ENCODE measurements at places on chromosomes 1 and 21.
A peak's percentile ranks its signal among the peaks of the same experiment; 100 is the strongest.

GRCh38 chr21:44487831-44488230, 32.5 kb downstream of the LRRC3 start:
- DNase-seq, result no peak

GRCh38 chr1:33222381-33222780, 33.9 kb upstream of the ZNF362 start:
- DNase-seq, result no peak

DNA sequence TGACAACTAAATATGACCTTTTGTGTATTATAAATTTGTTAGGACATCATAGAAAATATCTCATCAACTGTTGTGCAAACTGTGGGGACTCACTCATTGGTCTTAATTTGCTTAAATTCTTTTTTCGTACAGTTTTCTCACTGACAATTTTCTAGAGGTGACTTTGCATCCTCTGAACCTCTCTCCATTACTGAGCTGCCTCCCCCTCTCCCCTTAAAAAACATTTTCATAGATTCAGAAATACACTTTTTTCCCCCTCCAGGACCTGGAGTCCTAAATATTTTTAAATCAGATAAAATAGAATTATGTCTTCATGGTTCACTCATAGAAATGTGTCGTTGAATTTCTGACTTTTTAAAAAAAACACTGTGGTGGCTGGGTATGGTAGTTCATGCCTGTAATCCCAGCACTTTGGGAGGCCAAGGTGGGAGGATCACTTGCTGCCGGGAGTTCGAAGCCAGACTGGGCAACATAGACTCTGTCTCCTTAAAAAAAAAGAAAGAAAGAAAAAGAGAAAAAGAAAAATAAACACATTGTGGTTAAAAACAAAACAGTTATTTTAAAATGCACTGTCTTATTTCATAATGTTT, 1.5 kb downstream of the CNST start:
- no peak for DNase-seq

- no peak for DNase-seq
Observed at GRCh38 chr1:50829014-50829958, 130.8 kb downstream of the FAF1 start.

- DNase-seq, result no peak
Observed at GRCh38 chr1:236129306-236129705, 13.0 kb upstream of the GPR137B start.

DNA sequence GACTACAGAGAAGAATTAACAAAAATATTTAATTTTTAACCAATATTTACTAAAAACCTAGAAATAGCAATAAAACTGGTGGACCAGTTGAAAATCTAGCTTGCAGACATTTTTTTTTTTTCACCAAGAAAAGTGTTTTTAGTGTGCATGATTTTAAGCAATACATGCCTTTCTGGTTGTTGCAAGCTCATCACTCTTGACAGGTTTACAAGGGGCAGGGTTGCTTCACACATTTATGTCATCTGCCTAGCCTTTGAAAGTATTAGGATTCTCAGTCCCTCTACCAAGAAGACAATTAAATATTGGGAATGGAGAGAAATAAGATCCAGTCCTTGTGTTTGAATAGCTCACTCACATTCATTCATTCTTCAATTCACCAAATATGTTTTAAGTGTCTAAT, 53.8 kb upstream of the LYPLAL1 start:
- no peak for DNase-seq

DNA sequence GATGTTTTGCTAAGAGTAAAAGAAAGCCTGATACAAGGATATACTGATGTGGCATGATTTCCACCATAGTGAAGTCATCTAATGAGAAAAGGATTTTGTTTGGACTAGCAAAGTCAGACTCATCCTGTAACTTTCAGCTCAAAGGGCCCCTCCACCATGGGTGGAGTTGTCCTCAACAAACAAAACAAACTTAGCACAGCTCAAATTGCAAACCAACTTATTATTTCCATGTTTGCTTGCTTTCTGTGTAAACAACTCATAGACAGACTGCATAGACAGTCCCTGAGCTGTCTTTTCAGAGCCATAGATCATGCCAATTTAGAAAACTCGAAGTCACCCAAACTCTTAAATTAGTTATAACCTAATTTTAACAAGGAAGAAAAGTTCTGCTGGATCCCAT, 69.4 kb upstream of the VAV3 start:
- DNase-seq, result no peak

DNA sequence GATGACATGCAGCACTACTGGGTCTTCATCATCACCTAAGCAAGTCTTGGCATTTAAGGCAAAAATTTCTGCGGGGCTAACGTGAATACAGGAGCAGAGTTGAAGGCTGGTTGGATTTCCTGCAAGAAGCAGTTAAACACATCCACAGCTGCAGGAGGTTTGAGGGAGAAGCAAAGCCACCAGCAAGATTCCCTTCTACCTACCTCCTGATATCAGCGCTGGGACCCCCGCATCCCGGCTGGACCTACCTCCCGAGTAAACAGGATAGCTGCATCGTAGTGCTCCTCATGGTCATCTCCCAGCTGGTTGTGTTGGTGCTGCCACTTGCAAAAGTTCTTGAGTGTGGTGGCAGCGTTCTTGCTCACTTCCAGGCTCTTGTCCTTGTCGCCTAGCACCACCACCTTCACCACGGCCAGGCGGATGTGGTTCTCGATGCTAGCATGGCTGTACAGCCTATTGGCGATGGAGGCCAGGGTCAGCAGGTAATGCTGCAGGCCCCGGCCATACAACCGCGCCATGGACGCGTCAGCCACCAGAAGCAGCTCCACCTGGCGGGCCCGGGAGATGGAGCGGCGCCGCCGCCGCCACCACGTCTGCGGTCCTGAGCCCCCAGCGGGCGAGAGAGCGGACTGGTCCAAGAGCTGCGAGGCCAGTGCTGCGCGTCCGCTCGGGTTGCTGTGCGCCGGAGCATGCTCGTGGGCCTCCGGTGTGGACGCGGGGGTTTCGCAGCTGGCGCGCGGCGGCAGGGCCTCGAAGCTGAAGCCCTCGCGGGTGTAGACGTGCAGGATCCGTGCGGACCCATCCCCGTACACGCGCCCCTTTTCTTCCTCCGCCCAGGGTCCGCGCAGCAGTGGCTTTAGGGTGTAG, 1.6 kb downstream of the ADAMTS5 start:
- no peak for DNase-seq

- no peak for DNase-seq
Observed at GRCh38 chr1:43836267-43836951, 97.2 kb upstream of the ARTN start.

- no peak for DNase-seq
Observed at GRCh38 chr1:236753516-236753915, 41.6 kb upstream of the MTR start.

- DNase-seq, result peak; percentile 68
Observed at GRCh38 chr1:150009604-150010392, 728 bp downstream of the OTUD7B start.

GRCh38 chr1:230123280-230124185, 56.5 kb downstream of the GALNT2 start:
- no peak for DNase-seq

- DNase-seq, result no peak
Observed at GRCh38 chr1:177310326-177310725, 139.6 kb downstream of the BRINP2 start.

DNA sequence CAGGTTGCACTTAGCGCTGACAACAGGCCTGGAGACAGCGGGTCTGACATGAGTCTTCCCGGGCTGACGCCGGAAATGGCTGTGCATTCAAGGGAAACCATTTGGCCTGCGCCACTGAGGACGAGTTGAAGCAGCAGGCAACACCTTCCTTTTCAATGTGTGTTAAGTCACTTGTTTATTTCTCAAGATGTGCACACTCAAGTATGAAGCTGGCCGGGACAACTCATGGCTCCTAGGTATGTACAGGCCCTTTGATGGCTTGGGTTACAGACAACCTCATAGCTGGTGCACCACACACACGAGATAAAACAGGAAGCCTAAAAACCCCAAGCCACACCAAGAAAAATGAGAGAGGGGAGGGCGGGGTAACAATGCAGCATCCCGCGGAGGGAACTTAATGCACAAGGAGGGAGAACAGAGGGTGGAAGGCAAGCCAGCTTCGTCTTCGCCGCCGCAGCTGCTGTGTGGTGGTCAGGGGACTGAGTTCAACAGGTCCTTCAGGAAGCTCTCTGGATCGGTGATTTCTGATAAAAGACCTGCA, 118.0 kb upstream of the IFFO2 start:
- no peak for DNase-seq

GRCh38 chr1:46030074-46030870, 102.2 kb downstream of the PIK3R3 start:
- no peak for DNase-seq

DNA sequence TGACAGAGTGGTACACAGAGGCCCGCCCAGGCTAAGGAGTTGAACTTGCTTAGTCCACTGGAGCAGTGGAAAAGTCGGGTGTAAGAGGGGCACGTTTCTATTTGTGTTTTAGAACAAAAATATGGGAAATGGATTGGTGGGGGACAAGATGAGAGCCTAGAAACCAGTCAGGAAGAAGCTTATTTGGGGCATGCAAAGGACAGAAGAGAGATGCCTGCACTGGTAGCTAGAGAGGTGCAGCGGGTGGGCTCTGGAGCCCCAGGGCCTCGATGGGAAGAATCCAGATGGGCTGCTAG, 1.2 kb upstream of the LIN9 start:
- DNase-seq, result no peak

GRCh38 chr21:32834211-32834915, 62.8 kb upstream of the PAXBP1 start:
- DNase-seq, result no peak

DNA sequence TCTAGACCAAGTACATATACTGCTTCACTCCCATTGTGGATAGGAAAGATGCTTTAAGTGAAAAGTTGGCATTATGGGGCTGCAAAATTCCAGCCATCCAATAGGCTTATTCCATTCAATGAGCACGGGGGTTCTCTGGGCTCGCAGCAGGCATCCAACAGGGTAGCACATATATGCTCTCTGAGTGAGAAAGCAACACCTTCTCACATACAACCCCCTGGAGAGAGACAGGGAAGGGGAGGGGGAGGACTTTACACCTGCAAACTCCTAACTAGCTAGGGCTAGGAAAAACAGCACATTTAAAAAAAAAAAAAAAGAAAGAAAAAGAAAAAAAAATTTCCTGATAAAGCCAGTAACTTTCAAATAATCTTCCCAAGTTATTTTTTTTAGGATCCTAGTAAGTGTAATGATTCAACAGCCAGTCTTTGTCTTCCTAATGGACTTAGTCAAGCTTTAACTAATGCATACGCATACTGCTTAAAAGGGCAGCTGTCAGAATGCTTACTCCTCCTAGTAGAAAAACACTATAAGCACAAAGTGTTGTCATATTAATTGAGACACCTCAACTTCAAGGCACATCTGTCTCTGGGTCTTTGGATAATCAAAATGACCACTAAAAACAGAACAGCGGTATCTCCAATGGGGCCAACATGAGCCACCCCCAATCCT, 18.7 kb downstream of the PSMB2 start:
- no peak for DNase-seq

- DNase-seq, result no peak
Observed at GRCh38 chr1:3501856-3502640, 47.6 kb downstream of the ARHGEF16 start.

- DNase-seq, result no peak
Observed at GRCh38 chr21:31397939-31398338, 53.9 kb upstream of the TIAM1 start.

DNA sequence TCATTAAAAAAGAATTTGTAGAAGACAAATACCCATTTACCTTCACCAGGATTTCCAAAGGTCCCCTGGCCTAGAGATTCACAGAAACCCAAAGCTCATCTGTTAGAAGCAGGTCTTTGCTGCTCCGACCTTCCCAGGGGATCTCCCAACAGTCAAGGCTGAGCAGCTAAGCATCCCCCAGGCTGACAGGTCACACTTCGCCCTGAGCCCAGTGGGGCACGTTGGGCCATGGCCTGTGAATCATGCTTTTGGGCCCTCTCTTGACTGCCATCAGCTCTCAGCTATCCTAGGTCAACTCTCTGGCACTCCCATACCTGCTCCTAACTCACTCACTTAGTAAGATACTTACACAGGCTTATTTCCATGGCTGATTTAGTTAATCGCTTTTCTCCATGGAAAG, 157.7 kb downstream of the DSCAM start:
- no peak for DNase-seq

DNA sequence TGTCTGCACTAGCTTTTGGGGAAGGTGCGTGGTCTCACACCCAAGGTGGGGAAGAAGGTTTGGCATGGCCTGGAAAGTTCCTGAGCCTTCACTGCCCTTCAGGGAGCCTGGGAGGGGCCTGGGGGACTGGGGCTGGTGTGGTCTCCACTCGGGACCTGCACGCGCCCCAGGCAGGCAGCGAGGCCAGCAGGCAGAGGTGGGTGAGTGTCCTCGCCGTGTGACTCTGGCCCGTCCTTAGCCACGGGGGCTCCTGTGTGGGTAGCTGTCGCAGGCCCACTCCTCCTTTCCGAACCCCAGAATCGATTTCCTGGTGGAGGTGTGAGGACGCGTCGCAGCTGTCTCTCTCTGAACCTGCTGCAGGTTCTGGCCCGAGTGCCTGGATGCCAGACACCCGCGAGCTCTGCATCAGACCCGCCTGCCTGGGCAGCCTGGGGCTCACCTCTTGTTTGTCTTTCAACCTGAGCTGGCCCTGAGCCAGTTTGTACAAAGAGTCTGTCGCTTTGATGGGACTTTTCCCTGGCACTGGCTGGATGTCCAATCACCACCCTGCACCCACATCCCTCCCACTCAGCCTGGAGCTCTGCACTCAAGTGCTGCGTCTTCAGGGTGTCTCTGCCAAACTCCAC, 36.0 kb upstream of the SLC19A1 start:
- DNase-seq, result no peak

DNA sequence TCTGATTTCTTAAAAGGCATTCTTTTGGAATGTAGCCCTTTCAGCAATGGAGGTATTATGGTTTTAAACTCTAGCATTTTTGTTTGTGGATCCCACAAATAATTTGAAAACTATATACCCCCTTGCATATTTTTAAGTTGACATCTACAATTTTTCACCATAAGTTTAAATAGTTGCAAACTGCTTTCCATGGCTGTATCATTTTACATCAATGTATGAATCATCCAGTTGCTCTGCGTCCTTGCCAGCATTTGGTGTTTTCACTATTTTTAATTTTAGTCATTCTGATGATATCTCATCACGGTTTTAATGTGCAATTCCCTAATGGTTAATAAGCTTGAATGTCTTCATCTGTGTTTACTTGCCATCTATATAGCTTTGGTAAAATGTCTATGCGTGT, 20.7 kb downstream of the DIPK1A start:
- no peak for DNase-seq

DNA sequence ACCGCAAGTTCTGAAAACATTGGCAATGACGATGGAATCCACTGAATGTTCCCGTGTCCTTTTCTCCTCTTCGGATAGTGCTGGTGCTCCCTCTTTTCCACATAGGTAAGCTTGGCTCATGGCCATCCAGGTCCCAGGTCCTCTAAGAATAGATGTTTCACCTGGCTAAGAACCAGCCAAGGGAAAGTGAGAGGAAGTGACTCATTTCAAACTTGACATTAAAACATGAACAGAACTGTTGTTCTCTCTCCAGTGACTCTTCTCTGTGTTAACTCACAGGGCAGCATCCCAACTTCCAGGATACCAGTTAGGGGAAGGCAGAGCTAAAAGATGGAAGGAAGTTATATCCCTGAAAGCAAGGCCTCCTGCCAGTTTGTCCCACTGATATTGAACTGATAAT, 493.8 kb upstream of the CHRM3 start:
- DNase-seq, result no peak
